ENCODE measurements at places on chromosomes 12 and 14.

GRCh38 chr14:50099335-50099734 is 17.0 kb downstream of the VCPKMT start:
- no peak for DNase-seq

GRCh38 chr12:108765289-108765764 is 34.0 kb upstream of the CORO1C start:
- DNase-seq, result no peak

GRCh38 chr14:103897075-103897947 is 30.9 kb upstream of the TDRD9 start:
- no peak for DNase-seq

GRCh38 chr14:69673104-69673503 is 61.7 kb downstream of the SUSD6 start:
- no peak for DNase-seq

DNA sequence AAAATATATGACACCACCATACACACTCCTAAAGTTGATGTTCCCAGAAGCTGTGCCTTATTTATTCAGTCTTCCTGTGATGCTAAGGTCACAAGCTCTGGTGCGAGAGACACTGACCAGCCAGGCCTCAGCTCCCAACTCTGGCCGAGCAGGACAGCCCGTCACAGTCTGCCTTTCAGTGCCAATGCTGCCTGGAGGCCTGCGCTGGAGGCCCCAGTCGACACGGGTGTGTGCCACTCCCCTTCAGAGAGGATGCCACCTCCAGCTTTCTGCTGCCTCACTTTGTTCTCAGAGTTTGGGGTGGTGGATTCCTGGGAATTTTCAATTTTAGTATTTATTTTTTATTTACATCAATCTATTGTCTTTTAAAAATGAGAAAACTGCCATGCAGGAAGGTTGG is 7.3 kb upstream of the PAPLN start:
- DNase-seq, result no peak

GRCh38 chr12:19506497-19506896 is 67.2 kb downstream of the AEBP2 start:
- DNase-seq, result no peak

All from tibial artery (tissue), 4 donors.